ENCODE measurements at places on chromosomes 12 and 14. TPM values are rescaled to one million over a fixed set of nuclear protein-coding genes. Genes with fewer than 3 reads are reported as not detected.

RND1 gene
- total RNA-seq, result not detected

MIS18BP1 gene
- total RNA-seq, result 26.9 TPM

SLC38A1 gene
- total RNA-seq, result 11.7 TPM

TNFRSF1A gene
- total RNA-seq, result 333 TPM

NR1H4 gene
- not detected for total RNA-seq

DNA sequence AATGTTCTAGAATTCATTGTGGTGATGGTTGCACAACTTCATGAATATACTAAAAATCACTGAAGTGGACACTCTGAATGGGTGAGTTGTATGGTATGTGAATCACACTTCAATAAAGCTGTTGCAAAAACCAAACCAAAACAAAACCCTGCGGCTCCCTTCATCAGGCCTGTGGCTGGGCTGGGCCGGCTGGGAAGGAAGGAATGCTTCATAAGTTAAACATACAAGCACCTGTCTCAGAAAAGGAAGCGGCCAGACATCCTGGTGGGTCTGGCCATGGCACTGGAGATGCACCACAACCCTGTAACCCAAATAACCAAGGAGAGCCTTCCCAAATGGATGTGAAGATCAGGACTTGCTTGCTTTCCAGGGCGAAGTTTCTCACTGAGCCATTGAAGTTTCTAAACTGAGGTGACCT is 34.9 kb downstream of the TTC7B start:
- H3K36me3 ChIP-seq, result peaks cover 93% of the 10 kb centered on the region
- no peak for DNase-seq
- no peaks in the 10 kb centered on the region for H3K4me1 ChIP-seq

GRCh38 chr14:72053651-72054050 is 121.4 kb downstream of the RGS6 start:
- H3K36me3 ChIP-seq, result no peaks in the 10 kb centered on the region
- H3K27me3 ChIP-seq, result no peaks in the 10 kb centered on the region
- no peaks in the 10 kb centered on the region for H3K4me1 ChIP-seq

- no peaks in the 10 kb centered on the region for H3K4me1 ChIP-seq
- DNase-seq, result no peak
- no peak overlapping the region for H3K27ac ChIP-seq
- H3K36me3 ChIP-seq, result no peaks in the 10 kb centered on the region
- H3K27me3 ChIP-seq, result no peaks in the 10 kb centered on the region
Observed at GRCh38 chr14:87797001-87797400, 196.0 kb downstream of the GALC start.

- H3K27ac ChIP-seq, result no peak overlapping the region
- H3K36me3 ChIP-seq, result peaks cover 76% of the 10 kb centered on the region
- no peaks in the 10 kb centered on the region for H3K4me1 ChIP-seq
- H3K4me3 ChIP-seq, result no peak overlapping the region
Observed at GRCh38 chr12:56326533-56326932, 7.3 kb downstream of the PAN2 start.

Data from tibial nerve (tissue), 4 donors.